ENCODE measurements at places on chromosomes 5 and 9.

DNA sequence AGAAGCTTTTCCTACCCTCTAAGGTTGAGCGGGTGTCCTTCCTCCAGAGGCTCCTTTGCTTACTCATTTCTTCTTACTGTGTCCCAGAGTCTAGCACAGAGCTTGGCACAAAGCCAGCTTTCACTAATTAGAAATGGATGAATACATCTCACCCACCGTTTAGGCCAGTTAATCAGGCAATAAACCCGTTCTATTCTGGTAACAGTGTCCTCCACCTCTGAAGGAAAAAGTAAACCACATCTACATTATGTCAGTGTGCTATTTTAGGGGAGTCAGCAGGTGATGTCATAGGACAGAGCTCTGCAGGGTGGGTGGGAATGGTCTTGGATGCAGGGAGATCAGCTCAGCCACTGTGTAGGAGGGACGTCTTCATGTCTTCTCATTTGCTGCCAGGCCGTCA, 109.2 kb downstream of the OSTF1 start:
- peak; percentile 11 for DNase-seq

- no peak for DNase-seq
Observed at GRCh38 chr9:13032585-13032984, 246.9 kb downstream of the MPDZ start.

GRCh38 chr5:58849921-58850667, 267.2 kb downstream of the RAB3C start:
- peak; percentile 32 for DNase-seq

- no peak for DNase-seq
Observed at GRCh38 chr5:165227515-165227914, 1722.1 kb downstream of the MAT2B start.

DNA sequence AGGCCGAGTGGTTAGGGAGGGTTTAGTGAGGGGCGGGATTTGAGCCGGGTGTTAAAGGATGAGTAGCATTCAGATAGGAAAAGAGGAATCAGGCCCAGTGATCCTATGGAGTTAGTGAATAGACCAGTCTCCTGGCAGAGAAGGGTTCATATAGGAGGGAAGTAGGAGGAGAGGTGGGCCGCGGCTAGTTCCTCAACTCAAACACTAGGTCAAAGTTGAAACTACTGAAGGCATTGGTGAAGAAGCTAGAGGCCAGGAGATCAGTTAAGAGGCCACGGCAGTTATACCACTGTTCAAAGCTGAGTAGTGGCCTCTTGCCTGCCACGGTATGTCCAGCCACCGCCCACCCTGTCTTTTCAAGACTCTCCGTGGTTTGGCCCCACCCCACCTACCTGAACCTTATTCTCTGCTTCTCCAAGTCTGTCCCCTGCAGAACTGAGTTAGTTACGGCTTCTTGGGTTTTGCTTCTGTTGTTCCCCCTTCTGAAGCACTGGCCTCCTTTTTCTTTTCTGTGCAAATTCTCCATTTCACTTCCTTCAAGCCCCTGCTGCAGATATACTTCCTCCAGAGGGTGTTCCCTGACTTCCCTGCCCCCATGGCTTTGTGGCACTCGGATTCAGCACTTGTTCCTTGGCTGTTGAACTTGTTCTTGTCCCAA, 1.8 kb downstream of the ZBTB34 start:
- DNase-seq: no peak

DNA sequence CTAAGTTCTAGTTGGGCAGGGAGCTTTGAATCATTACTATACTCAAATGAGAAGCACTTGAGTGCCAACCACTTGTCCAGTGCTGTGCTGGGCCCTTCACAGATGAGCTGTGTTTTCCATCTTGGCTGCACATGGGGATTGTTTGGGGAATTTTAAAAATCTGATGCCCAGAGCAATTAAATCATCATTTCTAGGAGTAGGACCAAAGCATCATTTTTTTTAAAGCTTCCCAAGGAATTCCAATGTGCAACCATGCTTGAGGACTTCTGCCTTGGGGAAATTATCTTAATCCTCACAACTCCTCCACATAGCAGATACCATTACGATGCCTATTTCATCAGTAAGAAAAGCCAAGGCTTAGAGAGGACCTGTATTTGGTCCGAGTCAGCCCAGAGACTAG, 131.4 kb downstream of the TMEM174 start:
- no peak for DNase-seq

DNA sequence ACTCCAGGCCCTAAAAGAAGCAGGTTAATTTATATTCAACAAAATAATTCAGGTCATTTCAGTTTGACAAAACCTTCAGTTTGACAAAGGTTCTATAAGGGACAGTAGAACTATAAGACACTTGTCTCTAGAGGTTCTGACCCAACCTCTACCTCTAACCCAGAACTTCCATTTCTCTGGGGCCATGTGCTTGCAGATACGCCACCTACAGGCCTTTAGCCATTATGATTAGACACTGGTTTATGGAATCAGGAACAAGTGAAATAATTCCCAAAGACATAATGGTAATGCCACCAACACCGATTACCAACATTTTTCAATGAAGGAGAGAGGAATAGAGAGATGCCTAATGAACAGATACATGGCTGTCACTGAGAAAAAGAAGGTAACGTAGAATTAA, 733.9 kb downstream of the PRELID2 start:
- DNase-seq: no peak

- no peak for DNase-seq
Observed at GRCh38 chr5:153584960-153585359, 94.5 kb downstream of the GRIA1 start.

- peak; percentile 5 for DNase-seq
Observed at GRCh38 chr5:126234563-126235195, 188.5 kb upstream of the GRAMD2B start.

GRCh38 chr9:70152350-70152749, 106.4 kb upstream of the SMC5 start:
- DNase-seq: no peak

- no peak for DNase-seq
Observed at GRCh38 chr9:110156416-110156815, 51.5 kb downstream of the C9orf152 start.

GRCh38 chr9:94872891-94873511, 146.5 kb downstream of the AOPEP start:
- DNase-seq: no peak

GRCh38 chr5:1108865-1109174, 3.0 kb downstream of the SLC12A7 start:
- no peak for DNase-seq

DNA sequence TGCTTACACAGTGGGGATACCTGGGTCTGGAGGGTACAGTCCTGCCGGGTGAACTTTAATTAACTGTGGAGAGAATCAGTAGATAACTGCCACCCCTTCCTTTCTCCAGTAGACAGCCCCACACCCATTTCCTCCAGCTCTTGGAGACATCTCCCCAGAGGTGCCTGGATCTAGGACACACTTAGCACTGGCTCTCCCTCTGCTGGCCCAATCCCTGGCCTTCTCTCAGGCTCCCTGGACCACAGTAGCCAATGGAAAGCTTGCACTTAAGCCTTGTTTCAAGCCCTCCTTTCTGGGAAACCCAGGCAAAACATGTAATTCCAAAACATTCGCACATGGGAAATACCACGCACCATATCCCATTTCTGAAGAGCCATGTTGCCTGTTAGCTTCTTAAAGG, 169.2 kb upstream of the GAS1 start:
- DNase-seq: no peak

DNA sequence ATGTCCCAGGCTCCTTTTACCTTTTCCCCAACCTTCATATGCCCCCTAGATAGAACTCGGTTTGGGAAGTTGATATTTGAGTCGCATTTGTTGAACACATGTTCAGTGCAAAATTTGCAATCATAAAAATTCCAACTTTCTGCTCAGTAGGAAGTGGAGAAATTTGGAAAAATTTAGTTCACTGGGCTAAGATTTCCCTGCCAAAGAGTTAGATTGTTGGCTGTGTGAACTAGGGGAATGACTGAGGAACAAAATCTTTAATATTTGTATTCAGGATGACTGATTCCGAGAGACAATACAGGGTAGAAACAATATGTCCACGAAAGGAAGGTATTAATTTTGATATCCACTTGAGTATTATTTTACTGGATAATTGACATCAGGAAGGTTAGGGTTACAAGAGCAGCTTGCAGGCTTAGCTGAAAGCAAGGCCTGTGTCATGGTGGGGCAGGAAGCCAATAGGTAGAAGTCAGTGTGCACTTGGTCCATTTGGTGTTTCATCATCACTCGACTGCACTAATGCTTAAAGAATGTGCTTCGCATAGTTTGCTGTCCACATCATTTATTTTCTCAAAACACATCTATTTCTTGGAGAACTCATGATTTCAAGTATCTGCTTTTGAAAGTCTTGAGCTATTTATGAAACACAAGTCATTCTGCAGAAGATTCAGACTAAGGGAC, 59.4 kb upstream of the GNA14 start:
- peak; percentile 98 for DNase-seq

- DNase-seq: no peak
Observed at GRCh38 chr9:13395156-13395555, 115.7 kb upstream of the MPDZ start.

DNA sequence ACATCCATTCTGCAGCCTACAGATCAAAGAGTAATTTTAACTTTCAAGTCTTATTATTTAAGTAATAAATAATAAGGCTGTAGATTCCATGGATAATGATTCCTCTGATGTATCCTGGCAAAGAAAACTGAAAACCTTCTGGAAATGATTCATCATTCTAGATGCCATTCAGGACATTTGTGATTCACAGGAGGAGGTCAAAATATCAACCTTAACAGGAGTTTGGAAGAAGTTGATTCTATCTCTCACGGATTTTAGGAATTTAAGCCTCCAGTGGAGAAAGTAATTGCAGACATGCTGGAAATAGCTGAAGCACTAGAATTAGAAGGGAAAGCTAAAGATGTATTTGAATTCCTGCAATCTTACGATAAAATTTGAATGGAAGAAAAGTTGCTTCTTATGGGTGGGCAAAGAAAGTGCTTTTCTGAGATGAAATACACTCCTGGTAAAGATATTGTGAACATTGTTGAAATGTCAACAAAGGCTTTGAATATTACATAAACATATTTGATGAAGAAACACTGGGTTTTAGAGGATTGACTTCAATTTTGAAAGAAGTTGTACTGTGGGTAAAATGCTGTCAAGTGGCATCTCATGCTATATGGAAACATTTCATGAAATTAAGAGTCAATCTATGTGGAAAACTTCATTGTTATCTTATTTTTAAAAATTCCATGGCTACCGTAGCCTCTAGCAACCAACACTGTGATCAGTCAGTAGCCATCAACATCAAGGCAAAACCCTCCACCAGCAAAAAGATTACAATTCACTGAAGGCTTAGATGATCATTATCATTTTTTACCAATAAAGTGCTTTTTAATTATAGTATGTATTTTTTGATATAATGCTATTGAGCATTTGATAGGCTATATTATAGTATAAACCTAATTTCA, 1141.0 kb downstream of the CDH12 start:
- DNase-seq: no peak

DNA sequence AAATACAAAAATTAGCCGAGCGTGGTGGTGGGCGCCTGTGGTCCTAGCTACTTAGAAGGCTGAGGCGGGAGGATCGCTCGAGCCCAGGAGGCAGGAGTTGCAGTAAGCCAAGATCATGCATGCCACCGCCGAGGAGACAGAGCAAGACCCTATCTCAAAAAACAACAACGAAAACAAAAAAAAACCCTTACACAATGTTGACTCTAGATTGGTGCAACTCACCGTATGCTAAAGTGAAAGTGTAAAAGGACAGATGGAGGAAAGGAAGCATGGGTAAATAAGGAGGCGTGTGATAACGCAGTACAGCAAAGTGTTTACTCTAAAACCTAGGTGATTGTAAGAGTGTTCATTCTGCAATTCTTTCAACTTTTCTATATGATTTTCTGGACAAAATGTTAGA, 15.9 kb upstream of the RUFY1 start:
- no peak for DNase-seq

- DNase-seq: no peak
Observed at GRCh38 chr5:100828071-100828897, 74.8 kb downstream of the ST8SIA4 start.

- peak; percentile 44 for DNase-seq
Observed at GRCh38 chr9:132235894-132236661, 74.2 kb downstream of the NTNG2 start.

DNA sequence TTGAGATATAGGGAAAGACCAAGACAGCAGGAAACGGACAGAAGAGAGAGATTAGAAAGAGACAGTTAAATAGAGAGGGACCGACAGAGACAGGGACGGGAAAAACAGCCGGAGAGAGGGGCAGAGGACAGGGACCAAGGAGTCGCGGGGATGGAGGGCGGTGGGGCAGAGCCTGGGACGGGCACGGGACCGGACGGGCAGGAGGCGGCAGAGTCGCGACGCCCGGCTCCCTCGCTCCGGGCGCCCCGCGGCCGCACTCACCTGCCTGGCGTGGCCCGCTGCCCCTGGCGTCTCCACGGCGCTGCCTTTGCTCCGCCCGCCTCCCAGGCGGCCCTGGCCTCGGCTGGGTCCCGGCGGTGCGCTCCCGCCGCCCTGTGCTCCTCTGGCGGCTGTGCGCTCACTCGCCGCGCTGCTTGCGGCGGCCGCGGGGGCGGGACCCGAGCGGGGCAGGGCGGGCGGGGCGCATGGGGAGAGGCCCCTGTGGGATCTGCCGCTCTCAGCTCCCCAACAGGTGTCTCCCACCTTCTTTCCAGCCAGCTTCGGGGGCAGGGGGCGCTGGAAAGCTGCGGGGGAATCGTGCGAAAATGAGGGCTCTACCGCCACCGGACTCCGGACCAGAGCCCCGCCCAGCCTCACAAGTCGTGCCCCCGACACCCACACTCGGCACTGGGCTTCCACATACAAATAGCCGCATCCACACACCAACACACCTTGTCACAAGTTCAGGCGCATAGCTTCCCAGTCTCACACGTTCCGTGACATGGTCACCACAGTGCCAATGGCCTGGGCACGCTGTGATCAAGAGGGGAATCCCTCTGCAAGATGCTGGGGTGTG, at the start of gene ARID3C:
ARID3C (minus strand) TSS at position 411 of the 835 bp plus-strand sequence. CDS start 1,052 bp downstream, outside the sequence.
- DNase-seq: no peak

GRCh38 chr5:98679963-98680362, 93.5 kb upstream of the RGMB start:
- DNase-seq: peak; percentile 22

GRCh38 chr5:174412374-174412773, 312.0 kb upstream of the MSX2 start:
- DNase-seq: no peak

GRCh38 chr5:118580949-118581348, 407.4 kb downstream of the DTWD2 start:
- no peak for DNase-seq

DNA sequence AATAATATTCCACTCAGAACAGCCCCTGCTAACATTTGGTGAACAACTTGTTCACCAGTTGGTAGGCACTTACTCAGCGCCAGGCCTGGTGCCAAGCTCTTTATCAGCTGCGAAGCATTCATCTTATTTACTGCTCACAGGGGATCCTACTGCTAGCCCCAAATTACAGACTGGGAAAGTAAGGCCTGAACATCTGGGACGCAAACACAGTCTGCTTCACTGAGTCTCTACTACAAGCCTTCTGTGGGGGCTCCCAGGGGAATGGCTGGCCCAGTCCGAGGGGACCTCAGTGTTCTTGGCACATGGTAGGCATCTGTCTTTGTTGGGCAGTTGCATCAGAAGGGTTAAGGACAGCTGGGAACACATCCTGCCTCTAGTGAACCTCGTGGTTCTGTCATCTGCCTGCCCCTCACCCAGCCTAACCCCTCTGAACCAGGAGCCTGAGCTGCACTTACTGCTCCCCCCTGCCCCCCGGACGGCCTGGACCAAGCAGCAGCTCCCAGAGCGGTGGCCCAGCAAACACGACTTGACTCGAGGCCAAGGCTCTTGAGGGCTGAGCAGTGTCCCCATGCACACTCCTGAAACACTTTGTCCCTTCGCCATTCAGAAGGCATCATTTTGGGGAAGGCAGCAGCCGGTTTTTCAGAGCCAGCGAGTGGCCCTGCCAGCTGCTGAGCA, at the start of gene PHYHD1:
PHYHD1 (plus strand) TSS at position 602 of the 678 bp plus-strand sequence. CDS start 1,342 bp downstream, outside the sequence.
- no peak for DNase-seq
